ENCODE measurements at places on chromosomes 2 and 18.

GRCh38 chr2:8545695-8546611, 135.9 kb upstream of the ID2 start:
- DNase-seq: no peak

DNA sequence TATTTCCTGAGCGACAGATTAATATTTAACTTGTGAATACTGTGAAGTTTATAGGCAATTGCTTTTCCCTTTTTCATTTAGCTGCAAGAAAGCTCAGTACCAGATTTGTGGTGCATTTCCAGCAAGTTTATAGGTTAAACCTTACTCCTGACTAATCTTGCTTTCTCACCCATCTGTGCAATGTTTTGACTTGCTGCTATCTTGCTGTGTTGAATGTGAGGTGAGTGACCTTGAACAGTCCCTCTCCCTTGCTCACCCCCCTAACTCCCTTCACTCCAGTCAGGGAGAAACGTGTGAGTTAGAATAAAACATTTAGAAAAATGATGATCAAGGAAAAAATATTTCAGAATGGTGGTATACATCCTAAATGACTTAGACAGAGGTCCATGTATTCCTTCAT, 39.8 kb upstream of the PARD3B start:
- no peak for DNase-seq

GRCh38 chr2:111912547-111912946, 14.1 kb downstream of the MERTK start:
- no peak for DNase-seq

DNA sequence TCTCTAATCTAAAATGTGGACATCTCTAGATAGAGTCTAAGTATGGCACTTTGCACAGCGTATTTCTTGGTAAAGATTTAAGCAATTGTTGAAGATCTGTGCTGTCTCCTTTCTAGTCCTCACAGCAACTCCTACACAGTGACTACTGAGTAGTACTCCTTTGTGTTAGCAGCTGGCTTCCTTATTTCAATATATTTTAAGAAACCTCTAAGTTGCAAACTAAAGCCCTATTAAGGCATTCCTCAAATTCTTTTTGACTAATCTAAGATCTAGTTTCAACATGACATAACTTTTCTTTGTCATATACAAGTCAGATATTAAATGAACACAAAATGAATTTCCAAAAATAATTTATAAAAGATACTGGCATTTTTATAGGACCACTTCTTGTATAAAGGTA, 121.8 kb upstream of the DNAJC10 start:
- no peak for DNase-seq

GRCh38 chr2:233449921-233450863, 95.9 kb downstream of the DGKD start:
- DNase-seq: no peak

- DNase-seq: no peak
Observed at GRCh38 chr2:213175673-213176247, 24.3 kb upstream of the IKZF2 start.

DNA sequence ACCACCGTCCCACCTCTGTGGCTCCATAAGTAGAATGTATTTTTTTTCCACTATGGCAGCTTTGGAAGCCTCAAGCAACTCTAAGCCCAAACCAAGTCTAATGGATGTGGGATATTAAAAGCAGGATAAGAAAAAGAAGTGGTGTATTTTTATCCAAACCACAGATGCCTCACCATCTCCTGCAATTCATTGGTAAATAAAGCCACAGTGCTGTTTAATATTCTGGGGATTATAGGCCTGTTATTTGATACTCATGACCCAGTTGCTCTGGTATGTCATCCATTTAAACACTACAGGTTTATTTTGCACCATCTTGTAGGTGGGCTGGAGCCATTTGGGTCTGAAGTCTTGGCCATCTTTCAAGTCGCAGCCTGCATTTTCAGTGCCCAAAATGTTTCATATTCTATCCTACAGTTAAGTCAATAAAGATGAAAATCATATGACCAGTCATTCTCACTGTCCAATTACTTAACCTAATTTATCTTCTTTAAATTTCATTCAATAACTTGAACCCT, 279.5 kb upstream of the EPHA4 start:
- no peak for DNase-seq

DNA sequence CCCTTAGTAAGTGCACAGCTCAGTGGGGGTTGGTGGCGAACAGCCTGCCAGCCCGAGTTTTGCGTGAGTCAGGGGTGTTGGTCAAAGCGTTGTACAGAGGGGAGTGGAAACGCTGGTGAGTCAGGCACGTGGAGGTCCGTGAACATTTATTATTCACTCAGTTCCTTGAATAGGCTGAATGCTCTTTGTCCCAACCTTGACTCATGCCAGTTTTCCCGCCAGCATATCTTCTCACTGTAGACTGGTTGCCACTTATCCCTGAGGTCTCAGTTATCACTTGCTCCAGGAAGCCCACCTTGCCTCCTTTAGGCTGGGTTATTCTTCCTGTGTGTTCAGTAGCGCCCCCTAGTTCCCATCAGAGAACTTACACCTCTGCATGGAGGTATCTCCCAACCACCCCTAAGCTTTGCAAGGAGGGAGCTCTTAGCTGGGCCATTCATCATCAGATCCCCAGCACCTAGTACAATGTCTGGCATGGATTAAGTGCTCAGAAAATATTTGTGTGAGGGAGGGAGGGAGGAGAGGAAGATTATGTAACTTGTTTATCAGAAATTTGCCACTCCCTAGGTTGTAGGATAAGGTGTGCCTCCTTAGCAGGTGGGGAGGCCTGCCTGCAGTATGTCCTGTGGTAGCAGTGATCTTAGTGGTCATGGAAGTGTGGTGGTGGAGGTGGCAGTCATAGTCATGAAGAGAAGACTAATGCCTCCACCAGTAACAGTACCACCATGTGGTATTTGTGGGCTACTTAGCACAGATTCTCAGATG, 72.1 kb downstream of the CABLES1 start:
- DNase-seq: no peak

- no peak for DNase-seq
Observed at GRCh38 chr18:48816554-48816953, 134.2 kb downstream of the SMAD7 start.

DNA sequence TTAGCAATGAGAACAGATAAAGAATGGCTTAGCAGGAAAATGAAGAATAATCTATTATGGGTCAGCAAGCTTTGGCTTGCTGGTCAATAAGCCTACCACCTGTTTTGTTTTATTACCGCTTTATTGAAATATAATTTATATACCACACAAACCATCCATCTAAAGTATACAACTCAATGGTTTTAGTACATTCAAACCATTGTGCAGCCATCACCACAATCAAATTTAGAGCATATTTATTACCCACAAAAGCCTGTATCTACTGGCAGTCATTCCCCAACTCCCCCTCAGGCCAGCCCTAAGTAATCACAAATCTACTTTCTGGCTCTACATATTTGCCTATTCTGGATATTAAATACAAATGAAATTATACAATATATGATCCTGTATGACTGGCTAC, 17.2 kb downstream of the PPP3R1 start:
- no peak for DNase-seq

- DNase-seq: no peak
Observed at GRCh38 chr18:69161383-69162028, 239.2 kb upstream of the DOK6 start.

DNA sequence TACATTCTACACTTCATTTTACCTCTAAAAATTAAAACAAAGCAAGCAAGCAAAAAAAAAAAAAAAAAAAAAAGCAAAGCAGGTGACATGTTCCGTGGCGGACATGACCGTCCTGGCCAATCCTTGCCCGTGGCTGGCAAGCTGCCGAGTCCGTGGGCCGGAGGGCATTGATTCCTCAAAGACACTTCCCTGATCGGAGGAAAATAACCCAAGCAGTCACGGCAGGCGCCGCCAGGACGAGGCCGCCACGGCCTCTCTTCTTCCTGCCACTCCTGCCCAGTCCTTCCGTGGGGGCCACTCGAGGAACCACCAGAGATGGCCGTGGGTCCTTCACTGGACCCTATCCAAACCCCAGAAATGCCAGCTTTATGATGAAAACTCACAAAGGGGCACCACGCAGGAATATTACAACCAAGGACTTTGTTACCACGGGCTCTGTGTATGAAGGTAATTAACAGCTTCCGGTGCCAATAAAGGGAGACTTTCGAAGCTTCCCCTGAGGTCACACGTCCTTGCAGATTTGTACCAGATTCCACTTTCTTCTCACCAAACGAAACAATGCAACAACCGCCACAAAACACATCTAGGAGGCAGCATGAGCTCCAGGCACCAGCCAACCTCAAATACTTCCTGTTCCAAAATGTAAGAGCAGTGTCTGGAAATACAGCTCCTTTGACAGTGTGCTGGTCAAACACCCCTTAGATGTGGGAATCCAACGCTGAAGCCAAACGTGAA, 170.3 kb downstream of the HDAC4 start:
- DNase-seq: no peak

GRCh38 chr18:14939141-14939540, 191.2 kb downstream of the ANKRD30B start:
- no peak for DNase-seq

GRCh38 chr2:119678021-119678656, 862 bp upstream of the TMEM177 start:
- DNase-seq: peak; percentile 92

- DNase-seq: no peak
Observed at GRCh38 chr2:168577885-168578284, 121.8 kb downstream of the CERS6 start.

- DNase-seq: no peak
Observed at GRCh38 chr2:105904938-105905337, 160.2 kb downstream of the NCK2 start.

DNA sequence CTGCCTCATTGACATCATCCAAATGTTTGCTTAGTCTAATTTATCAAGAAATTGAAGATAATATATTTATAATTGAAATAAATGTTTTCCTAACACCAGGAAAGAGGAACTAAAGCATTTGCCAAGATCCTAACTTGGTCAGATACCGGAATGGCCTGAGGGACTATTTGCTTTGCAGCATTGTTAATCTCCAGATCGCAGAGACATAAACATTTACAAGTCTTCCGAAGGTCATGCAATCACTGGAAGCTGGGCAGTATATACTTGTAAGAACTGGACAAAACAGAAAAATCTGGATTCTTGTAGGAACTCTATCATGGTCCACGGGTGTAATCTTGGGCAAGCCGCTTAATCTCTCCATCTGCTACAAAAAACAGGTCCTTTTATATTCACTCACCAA, 42.2 kb downstream of the CYBRD1 start:
- no peak for DNase-seq

DNA sequence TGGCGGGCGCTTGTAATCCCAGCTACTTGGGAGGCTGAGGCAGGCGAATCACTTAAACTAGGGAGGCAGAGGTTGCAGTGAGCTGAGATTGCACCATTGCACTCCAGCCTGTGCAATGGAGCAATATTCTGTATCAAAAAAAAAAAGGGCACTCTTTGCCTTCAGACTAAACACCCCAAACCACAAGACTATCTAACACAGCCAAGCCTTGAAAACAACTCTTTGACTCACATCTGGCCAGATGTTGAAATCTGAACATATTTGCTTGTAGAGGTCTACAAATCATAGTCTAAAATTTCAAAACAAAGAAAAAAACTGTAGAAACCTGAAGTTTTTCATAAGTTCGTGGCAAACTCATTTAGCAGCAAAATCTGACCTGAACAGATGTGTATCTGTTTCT, 94.9 kb downstream of the FAM161A start:
- DNase-seq: no peak

GRCh38 chr2:27135478-27135955, 1.1 kb upstream of the PREB start:
- no peak for DNase-seq

- DNase-seq: no peak
Observed at GRCh38 chr2:197190100-197190432, 120.5 kb downstream of the ANKRD44 start.

DNA sequence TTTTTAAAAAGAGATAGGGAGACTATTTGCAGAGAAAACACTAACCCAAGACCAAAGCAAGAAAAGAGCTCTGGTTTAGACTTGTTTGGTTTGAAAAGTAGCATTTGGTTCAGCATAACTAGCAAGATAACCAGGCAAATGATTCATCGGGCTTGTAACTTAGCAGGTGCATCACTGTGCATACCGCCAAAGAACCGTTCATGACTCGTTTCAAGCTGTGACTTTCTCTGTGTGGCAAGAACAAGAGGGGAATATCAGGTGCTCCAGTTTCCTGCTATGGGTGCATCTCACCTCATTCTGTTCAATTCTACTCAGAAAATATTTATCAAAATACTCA, 244.9 kb downstream of the ETAA1 start:
- DNase-seq: no peak

DNA sequence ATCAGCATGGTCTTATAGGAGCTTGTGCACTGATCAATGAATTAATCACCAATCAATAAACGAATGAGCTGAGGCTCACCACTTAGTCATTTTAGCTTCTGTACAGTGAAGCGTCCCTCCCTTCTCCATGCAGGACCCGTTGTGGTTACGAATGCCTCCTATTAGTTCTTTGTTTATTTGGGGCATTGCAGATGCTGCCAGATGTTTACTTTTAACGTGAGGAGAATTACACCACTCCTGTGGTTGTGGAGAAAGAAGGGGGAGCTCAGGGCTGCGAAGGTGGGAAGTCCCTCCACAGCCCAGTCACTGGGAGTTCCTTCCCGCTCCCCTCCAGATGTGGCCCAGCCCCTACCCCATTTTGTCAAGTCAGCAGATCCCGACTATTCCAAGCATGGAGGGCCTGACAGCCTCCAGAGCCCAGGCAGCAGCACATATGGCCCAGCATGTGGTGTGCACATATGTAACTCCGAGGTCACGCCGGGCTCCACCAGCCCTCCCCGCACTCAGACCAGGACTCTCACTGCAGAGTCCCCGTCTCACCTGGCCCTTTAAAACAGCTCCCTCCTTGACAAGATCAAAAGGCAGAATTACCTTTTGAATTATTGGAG, 20.9 kb downstream of the PKDCC start:
- no peak for DNase-seq

DNA sequence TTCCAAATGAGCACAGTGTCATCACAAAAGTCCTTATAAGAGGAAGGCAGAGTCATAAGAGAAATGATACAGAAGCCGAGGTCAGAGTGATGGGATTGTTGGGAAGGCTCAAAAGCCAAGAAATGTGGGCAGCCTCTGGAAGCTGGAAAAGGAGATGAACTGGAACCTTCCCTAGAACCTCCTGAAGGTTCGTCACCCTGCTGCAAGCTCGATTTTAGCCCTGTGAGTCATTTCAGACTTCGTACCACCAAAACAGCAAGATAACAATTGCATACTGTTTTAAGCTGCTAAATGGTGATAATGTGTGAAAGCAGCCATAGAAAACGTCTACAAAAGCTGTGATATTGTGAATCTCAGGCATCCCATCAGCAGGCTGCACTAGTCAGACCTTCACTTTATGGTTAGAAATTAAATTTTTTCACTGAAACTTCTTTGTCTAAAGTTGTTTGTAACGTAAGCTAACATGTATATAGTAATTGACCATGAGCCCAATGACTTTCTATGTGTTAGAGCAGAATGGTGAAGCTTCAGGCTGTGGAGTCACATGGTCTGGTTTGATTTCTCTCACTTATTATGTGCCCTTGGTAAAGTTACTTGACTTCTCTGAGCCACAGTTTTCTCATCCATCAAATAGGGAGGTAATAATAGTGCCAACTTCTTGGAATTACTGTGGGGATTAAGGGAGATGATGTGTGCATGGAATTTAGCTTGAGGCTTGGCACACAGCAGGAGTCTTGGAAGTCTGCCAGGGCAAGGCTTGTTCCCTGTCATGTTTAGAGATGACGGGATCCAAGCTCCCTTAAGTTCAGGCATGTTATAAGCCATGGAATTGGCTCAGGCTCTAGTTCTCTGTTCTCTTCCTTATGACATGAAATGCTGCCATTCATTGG, 132.0 kb upstream of the CCDC195 start:
- DNase-seq: peak; percentile 56

GRCh38 chr2:16333681-16334080, 332.0 kb downstream of the CYRIA start:
- no peak for DNase-seq

- DNase-seq: no peak
Observed at GRCh38 chr2:76211991-76212985, 501.6 kb upstream of the GCFC2 start.

All from NCI-H2029 (cell line).